Fibroblast of pulmonary artery (primary cell): ENCODE measurements at places on chromosomes 2 and 18.

- no peak for DNase-seq
Measured at GRCh38 chr2:224347176-224348051, 54.5 kb downstream of the FAM124B start.

GRCh38 chr2:129907256-129907998 is 72.0 kb upstream of the RAB6C start:
- DNase-seq = no peak

DNA sequence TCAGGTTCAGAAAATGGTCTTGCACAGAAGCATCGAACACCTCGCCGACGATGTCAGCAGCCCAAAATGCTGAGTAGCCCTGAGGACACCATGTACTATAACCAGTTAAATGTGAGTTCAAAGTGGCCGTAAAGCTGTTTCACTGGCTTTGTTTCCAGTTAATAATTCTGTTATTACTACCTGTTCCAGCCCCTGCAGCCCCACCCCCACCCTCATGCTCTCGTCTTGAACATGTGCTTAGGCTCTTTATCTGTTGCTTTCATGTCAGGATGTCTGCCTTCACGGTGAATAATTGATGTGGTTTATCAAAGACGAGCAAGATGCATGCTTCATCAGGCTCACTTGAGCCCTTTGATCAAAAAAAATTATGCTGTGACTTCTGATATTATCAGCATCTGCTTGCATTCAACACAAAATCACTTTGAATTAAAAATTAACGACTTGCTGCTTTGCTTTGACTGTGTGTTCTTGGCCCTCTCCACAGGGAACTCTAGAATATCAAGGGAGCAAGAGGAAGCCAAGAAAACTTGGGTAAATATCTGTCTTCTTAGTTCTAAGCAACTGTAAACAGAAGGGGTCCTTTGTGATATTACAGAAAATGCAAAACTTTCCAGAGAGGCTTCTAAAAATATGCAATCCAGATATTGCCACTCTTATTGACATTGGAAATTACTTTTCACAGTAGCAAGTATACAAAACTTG is 63.4 kb upstream of the SP5 start:
- DNase-seq = no peak

- peak; percentile 37 for DNase-seq
Measured at GRCh38 chr2:219542931-219543595, 546 bp downstream of the CHPF start.

DNA sequence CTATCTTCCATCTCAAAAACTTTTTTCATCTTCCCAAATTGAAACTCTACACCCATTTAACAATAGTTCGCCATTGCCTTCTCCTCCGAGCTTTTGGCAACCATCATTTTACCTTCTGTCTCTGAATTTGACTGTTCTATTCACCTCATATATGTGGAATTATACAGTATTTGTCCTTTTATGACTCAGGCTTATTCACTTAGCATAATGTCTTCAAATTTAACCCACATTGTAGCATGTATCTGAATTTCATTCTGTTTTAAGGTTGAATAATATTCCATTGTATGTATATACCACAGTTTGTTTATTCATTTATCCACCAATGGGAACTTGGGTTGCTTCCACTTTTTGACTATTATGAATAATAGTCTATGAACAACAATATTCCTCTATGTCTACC is 233.9 kb downstream of the GPD2 start:
- DNase-seq = no peak

DNA sequence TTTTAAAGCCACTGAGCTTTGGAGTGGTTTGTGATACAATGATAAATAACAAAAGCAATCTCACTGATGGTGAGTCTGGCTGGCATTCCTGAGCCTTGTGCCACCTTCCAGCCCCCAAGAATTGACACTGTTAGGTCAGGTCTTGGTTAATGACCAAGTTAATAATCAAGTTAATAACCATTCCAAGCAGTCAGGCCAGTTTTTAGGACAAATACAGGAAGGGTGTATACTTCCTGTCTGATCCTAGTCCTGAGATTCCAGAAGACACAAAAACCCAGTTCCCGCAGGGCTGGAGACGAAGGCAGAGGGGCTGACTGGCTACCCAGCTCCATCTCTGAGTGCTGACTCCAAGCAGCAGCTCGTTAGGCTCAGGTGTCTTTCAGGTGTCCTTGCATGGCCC is 74.6 kb upstream of the LAPTM4A start:
- DNase-seq = no peak

DNA sequence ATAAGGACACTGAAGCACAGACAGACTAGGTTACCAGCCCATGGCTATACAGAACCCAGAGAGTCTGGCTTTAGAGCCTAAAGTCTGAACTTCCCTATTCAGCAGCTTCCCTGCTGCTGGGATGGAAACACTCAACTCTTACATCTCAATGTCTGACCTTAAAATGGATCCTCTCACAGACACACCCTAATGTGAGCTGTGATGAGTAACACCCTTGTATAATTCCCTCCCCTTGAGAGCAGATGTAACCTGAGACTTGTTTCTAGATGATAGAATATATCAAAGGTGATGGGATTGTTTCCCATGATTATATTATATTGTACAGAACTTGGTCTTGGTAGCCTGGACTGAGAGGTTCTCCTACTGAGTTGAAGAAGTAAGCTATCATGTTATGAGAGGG is 577.1 kb upstream of the KLHL29 start:
- no peak for DNase-seq

GRCh38 chr18:57657542-57657941 is 35.9 kb upstream of the NARS1 start:
- peak; percentile 23 for DNase-seq
